ENCODE measurements at places on chromosomes 7 and 10. TPM values are rescaled to one million over a fixed set of nuclear protein-coding genes. Genes with fewer than 3 reads are reported as not detected.

GRCh38 chr10:305034-305433, 169.8 kb downstream of the ZMYND11 start:
- no peak overlapping the region for H3K27ac ChIP-seq
- DNase-seq, result no peak
- peaks cover 12% of the 10 kb centered on the region for H3K4me1 ChIP-seq
- no peaks in the 10 kb centered on the region for H3K27me3 ChIP-seq
- peaks cover 7% of the 10 kb centered on the region for H3K36me3 ChIP-seq

DNA sequence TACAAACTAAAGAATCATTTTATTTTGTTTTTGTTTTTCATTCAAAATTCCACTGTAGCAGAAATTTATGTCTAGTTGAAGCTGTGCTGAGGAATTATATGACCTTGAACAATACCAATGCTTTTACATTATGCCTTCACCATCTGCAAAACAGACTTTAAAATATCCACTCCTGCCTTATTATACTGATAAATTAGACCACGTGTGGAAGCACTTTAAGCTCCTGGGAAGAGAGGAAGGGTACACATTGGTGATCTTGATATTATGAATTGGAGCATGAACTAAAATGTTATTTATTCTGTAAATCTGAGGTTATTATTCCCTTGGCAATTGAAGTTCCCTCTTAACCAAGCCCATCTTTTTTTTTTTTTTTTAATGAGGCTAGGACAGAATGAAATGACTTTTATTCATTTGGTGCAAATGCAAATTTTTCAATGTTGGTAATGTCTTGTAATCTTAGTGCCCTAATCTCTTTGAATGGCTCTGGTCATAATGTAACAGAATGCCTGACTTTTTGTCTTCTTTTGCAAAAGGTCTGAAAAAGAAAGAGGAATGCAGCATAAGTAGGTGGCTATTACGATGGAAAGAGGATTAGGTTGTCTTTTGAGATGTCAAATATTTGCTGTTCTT, 139.9 kb upstream of the COBL start:
- H3K27ac ChIP-seq, result no peak overlapping the region
- no peaks in the 10 kb centered on the region for H3K4me1 ChIP-seq
- H3K27me3 ChIP-seq, result no peaks in the 10 kb centered on the region
- H3K4me3 ChIP-seq, result no peak overlapping the region
- H3K36me3 ChIP-seq, result no peaks in the 10 kb centered on the region

Gene PNLIPRP3
- total RNA-seq, result 0.11 TPM

Gene PHYHIPL
- total RNA-seq, result 34.3 TPM

- no peaks in the 10 kb centered on the region for H3K27me3 ChIP-seq
- peak; percentile 25 for DNase-seq
- H3K4me1 ChIP-seq, result no peaks in the 10 kb centered on the region
- no peaks in the 10 kb centered on the region for H3K36me3 ChIP-seq
- H3K27ac ChIP-seq, result no peak overlapping the region
Observed at GRCh38 chr7:30199271-30199670, 64.5 kb downstream of the MTURN start.

DNA sequence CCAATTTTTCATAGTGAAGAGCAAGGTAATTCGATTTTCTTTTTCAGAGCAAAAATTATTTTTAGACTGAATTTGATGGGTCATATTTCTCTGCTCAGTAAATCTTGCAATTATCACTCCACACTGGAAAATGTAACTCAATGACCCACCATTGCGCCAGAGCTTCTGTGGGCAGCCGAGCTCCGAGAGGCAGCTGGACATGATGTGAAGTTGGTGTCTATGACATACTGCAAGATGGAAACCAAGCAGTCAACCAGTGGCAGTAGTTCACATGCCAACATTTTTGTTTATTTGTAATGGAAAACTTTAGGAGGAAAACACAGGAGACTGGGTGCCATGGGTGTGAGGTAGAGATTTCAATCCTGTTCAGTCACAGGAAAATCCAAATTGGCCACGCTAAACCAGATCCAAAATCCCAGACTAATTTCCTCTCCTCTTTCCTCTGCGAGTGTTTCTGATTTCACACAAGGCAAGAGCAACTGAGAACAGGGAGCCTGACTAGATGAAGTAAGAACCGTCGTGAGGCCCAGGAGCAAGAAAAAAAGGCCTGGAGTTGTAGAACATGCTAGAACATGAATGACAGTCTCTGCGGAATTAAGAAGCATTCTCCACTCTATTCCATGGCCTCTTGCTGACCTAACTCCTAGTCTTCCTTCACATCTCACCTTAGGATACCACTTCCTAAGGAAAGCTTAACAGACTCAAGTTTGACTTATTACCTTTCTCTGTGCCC, 39.3 kb downstream of the CALD1 start:
- H3K4me3 ChIP-seq, result no peak overlapping the region
- no peak for DNase-seq
- H3K4me1 ChIP-seq, result no peaks in the 10 kb centered on the region
- no peak overlapping the region for H3K27ac ChIP-seq
- H3K36me3 ChIP-seq, result no peaks in the 10 kb centered on the region

Gene OR2A12
- not detected for total RNA-seq

- no peak overlapping the region for H3K4me3 ChIP-seq
- no peak for DNase-seq
- no peak overlapping the region for H3K27ac ChIP-seq
- H3K36me3 ChIP-seq, result no peaks in the 10 kb centered on the region
Observed at GRCh38 chr7:78562191-78562590, 763.6 kb downstream of the PHTF2 start.

DNA sequence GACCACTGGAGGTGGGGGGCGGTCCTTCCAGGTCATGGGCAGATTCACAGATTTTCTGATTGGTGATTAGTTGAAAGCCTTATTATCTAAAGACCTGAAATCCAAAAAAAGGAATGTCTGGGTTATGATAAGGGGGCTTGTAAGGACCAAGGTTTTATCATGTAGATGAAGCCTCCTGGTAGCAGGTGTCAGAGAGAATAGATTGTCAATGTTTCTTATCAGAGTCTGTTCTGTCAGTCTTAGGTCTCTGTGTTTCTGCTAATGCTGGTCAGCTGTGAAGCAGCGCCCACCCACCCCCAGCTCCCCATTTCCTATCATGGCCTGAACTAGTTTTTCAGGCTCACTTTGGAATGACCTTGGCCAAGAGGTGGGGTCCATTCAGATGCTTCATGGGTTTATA, 21.2 kb downstream of the TES start:
- H3K4me1 ChIP-seq, result no peaks in the 10 kb centered on the region
- no peak for DNase-seq
- H3K27me3 ChIP-seq, result no peaks in the 10 kb centered on the region
- H3K36me3 ChIP-seq, result no peaks in the 10 kb centered on the region
- no peak overlapping the region for H3K4me3 ChIP-seq

- no peaks in the 10 kb centered on the region for H3K36me3 ChIP-seq
- H3K4me3 ChIP-seq, result no peak overlapping the region
- H3K27ac ChIP-seq, result no peak overlapping the region
- no peaks in the 10 kb centered on the region for H3K27me3 ChIP-seq
Observed at GRCh38 chr7:22571766-22572165, 71.8 kb upstream of the STEAP1B start.

Gene NPY4R2
- not detected for total RNA-seq

Gene TUBB8
- total RNA-seq, result not detected

Gene CDK6
- total RNA-seq, result 51.4 TPM

GRCh38 chr10:49628599-49628998, 14.8 kb downstream of the CHAT start:
- no peaks in the 10 kb centered on the region for H3K36me3 ChIP-seq
- no peak overlapping the region for H3K27ac ChIP-seq
- H3K27me3 ChIP-seq, result no peaks in the 10 kb centered on the region
- H3K4me3 ChIP-seq, result no peak overlapping the region
- no peaks in the 10 kb centered on the region for H3K4me1 ChIP-seq

DNA sequence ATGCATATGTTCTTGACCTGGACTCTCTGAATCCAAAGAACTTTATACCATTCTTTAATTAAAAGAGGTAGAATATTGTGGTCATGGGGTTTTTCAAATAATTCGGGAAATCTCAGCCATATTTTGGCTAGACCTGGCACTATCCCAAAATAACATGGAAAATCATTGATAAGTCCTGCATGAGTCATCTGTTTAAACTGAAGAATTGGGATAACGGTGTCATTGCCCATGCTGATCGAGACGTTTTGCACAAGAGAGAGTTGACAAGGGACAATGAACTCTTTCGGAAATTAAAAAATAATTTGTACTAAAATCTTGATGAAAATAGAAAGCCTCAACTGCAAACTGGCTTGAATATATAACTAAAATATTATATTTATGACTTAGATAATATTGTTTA, 19.9 kb upstream of the ABCB4 start:
- H3K36me3 ChIP-seq, result no peaks in the 10 kb centered on the region
- no peaks in the 10 kb centered on the region for H3K27me3 ChIP-seq
- no peak for DNase-seq
- peaks cover 5% of the 10 kb centered on the region for H3K4me1 ChIP-seq

Gene PTPRE
- 33.3 TPM for total RNA-seq

- DNase-seq, result no peak
- H3K4me1 ChIP-seq, result peaks cover 4% of the 10 kb centered on the region
- H3K27me3 ChIP-seq, result peaks cover 3% of the 10 kb centered on the region
Observed at GRCh38 chr10:86261470-86261869, 105.1 kb downstream of the GRID1 start.

- no peak overlapping the region for H3K27ac ChIP-seq
- DNase-seq, result peak; percentile 36
- H3K4me3 ChIP-seq, result no peak overlapping the region
Observed at GRCh38 chr7:2522780-2523433, 3.3 kb downstream of the LFNG start.

DNA sequence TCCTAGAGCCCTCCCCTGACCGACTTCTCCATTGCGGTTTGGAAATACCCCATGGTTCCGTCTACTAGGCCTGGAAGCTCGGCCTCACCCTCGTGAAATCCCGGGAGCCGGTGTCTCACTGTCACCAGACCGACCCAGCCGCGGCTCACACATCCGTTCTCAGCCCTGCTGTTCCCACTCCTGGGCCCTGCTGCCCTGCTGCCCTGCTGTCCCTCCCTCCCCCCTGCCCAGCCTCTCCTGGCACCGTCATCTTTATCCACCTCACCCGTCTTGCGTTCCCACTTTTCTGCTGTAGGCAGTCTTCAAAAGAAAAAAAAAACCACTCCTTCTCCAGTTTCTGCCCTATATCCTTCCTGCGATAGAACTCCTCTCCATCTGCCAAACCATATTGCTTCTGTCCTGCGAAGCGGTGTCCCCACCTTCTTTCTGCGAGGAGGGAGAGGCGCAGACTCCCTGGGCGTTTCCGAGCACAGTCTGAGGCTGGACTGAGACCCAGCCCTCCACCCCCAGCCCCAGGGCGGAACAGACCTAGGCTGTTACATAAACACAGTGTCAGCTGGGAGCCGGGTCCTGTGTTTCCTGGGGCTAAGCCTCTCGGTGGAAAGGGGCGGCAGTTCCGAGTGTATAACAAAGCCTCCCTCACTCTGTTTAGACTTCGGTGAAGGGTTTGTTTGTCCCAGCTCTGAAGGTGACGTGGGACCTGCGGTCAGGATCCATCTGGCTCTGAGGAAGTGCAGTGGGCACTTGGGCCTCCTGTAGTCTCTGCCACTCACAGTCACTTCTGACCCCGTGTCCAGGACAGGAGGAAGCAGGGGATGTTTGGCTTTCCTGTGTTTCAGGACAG, 2.8 kb downstream of the AGAP3 start:
- H3K4me1 ChIP-seq, result peaks cover 21% of the 10 kb centered on the region
- peak; percentile 69 for DNase-seq
- H3K27me3 ChIP-seq, result no peaks in the 10 kb centered on the region

- H3K4me1 ChIP-seq, result no peaks in the 10 kb centered on the region
- no peak overlapping the region for H3K27ac ChIP-seq
- H3K4me3 ChIP-seq, result no peak overlapping the region
Observed at GRCh38 chr10:84214612-84215235, 10.6 kb downstream of the LRIT2 start.

Gene CCDC136
- total RNA-seq, result 0.35 TPM

Gene NPC1L1
- 0.42 TPM for total RNA-seq

Gene CCDC6
- 30.9 TPM for total RNA-seq

DNA sequence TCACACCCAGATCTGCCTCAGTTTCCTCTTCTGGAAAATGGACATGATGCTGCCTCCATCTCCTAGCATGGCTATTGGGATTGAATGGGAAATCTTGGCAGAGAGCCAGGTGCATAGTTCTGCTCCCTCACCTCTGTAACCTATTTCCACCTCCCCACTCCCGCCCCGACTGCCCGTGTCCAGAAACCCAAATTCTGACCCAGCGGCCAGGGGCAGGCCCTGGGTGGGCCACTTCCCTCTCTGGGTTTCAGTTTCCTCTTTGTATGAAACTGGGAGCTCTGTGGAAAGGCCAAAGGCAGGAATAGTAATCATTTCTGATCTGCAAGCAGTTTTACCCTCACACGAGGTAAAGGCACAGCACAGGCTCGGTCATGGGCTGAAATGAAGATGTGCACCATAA, 74.1 kb upstream of the DUSP5 start:
- no peaks in the 10 kb centered on the region for H3K36me3 ChIP-seq
- no peaks in the 10 kb centered on the region for H3K27me3 ChIP-seq
- H3K4me3 ChIP-seq, result no peak overlapping the region
- no peak overlapping the region for H3K27ac ChIP-seq
- DNase-seq, result no peak

DNA sequence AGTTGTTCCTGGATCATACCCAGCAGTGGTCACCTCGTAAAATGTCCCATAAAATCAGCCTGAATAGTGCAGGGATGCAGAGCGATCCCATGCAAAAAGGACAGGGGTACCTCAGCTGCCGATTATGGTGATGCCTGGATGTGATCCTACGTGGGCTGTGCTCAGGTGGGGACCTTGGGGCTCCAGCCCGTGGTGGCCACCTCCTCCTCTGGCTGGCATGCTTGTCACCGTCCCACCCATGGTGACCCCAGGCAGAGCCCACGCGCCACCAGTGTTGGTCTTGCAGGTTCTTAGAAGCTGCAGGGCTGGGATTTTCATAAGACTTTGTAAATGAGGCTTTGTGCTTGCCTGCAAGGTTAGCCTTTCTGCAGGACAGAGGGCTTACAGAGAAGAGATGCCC, 97.2 kb downstream of the GLRX3 start:
- no peak overlapping the region for H3K4me3 ChIP-seq
- H3K27me3 ChIP-seq, result no peaks in the 10 kb centered on the region
- no peak overlapping the region for H3K27ac ChIP-seq

Gene TMEM213
- total RNA-seq, result not detected

- H3K36me3 ChIP-seq, result no peaks in the 10 kb centered on the region
- no peak overlapping the region for H3K27ac ChIP-seq
- H3K27me3 ChIP-seq, result no peaks in the 10 kb centered on the region
- no peak for DNase-seq
- no peak overlapping the region for H3K4me3 ChIP-seq
Observed at GRCh38 chr7:50151001-50151400, 58.0 kb upstream of the ZPBP start.

DNA sequence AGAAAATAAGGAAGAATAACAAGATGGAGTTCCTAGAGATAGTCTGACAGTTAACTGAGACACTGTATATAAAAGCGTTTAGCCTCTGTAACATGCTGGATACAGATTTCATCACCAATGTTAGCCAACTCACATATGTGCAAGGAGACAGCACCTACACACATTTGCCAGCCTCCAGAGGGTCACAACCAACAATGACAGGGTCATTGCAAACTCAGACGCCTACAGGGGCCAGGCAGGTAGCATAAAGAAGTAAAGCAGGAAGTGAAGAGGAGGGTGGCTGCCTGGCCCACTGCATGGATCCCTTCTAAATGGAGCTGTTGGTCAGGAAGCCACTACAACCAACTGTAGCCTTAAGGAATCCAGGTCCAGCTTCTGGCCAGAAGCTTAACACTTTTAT, 50.4 kb downstream of the NRAP start:
- H3K27me3 ChIP-seq, result peaks cover 16% of the 10 kb centered on the region
- no peak overlapping the region for H3K27ac ChIP-seq
- H3K4me3 ChIP-seq, result no peak overlapping the region
- no peaks in the 10 kb centered on the region for H3K4me1 ChIP-seq

Gene FAM237B
- not detected for total RNA-seq

Data from adrenal gland (tissue), 19 donors.